Cardiac muscle cell (in vitro differentiated cells and primary cell): ENCODE measurements at places on chromosomes 4 and X.
A peak's percentile ranks its signal among the peaks of the same experiment; 100 is the strongest.

- no peak for DNase-seq
These were observed 422.5 kb downstream of the ZIC3 start for GRCh38 chrX:137988470-137988869.

DNA sequence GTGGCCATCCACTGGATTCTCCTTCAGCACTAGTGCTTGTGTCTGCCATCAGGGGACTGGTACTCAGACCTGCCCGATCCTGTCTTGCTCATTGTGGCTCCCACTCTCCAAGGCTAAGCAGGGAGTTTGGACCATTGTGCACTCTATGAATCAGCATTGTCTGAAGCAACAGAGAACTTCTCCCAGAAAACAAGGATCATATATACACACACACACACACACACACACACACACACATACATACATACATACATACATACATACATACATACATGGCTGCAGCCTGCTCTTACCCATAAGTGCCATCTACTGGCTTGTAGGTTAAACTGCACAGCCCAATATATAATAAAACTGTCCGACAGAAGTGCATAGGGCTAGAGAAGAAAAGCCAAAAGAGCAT, 345.3 kb upstream of the LCORL start:
- DNase-seq: peak; percentile 45

DNA sequence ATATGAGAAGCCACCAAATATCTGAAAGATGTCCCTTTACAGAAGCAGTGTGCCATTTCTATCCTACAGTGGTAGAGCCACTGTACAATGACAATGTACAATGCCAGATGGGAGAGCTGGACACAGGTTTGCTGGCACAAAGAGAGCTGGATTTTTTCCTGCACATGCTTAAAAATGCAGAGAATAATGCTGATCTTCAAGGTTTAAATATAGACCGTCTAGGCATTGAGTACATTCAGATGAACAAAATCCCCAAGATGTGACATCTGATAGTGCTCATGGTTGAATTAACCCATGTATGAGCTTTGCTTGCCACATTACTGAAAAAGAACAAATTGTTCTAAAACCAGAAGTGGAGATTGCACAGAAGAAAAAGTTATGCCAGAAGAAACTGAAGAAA, 11.7 kb downstream of the ADGRL3 start:
- DNase-seq: no peak

DNA sequence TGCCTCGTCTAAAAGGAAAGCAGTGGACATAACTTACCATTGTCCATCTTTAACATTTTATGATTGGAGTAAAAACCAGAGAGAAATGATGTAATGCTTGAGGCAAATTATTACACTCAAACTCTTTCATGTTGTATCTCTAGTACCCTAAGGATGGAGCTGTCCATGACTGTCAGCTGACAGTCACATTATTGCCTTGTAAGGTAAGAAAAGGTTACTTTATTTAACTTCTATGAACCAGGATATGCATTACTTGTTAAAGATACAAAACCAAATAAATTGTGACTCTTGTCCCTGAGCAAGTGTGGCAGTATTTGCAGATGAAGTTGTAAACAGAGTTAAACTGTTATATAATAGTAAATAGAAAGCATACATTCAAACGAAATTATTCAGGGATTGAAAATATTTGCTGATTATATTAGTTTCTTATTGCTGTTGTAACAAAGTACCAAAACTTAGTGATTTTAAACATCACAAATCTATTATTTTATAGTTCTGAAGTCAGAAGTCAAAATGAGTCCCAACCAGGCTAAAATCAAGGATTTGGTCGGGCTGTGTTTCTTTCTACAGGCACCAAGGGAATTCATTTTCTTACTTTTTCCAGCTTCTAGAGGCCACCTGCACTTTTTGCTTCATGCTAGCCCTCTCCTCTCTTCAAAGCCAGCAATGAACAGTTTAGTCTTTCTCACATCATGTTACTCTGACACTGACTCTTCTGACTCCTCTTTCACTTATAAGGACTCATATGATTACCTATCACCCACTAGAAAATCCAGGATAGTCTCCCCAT, 113.8 kb downstream of the CEP44 start:
- DNase-seq: no peak

GRCh38 chr4:11469650-11470437, 41.1 kb upstream of the HS3ST1 start:
- DNase-seq: no peak

DNA sequence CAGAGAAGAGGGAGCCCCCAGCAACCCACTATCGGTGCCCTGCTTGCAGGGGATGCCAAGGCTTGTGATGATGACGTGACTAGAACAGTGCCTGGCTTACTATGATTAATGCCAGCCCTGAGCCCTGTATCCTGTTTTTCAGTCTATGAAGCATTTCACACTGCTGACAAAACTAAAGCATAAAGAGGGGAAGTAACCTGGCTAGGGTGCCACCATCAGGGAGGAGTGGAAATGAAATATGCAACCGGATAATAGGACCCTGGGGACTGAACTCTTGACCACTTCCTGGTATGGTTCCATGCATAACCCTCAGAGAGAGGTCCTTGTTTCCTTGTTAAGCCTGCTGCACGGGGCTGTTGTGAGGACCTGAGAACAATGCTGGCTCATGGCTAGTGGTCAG, 50.3 kb downstream of the MED28 start:
- no peak for DNase-seq

- DNase-seq: no peak
These were observed 10.5 kb downstream of the CD99L2 start for GRCh38 chrX:150887906-150888465.

GRCh38 chr4:38166768-38167167, 206.6 kb downstream of the PTTG2 start:
- DNase-seq: no peak

- no peak for DNase-seq
These were observed 179.5 kb downstream of the GABRB1 start for GRCh38 chr4:47210828-47211227.

DNA sequence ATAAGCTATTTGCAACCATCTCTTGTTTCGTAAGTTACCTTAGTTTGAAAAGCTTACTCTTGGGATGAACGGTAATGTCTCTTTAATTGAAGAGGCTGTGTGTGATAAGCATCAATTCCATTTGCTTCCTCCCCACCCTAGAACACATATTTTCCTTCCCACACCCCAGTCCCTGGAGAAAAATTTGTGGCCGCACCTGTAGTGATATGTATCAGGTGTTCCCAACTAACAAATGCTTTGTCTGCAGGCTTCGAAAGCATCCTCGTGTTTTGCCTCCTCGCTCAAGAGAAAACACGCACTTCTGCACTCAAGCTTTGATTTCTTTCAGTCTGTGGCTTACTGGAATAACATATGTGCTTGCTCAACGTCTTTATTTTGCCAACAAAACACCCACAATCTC, 143.8 kb upstream of the OTUD4 start:
- no peak for DNase-seq

GRCh38 chr4:11805842-11806241, 377.1 kb upstream of the HS3ST1 start:
- DNase-seq: peak; percentile 23

DNA sequence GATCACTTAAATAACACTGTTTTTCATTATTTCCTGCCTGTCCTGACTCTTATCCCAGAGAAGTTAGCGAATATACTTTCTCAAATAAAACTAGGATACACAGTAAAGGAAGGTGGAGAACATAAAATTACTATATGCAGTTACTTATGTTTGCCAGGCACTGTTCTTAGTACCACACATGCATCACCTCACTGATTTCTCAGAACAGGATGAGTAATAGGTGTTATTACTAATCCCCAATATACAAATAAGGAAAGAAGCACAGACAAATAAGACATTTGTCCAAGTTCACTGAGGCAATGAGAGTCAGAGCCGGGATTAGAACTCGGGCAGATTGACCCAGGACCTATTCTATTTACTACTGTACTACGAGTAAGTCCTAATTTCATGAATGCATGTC, 91.7 kb downstream of the CORIN start:
- DNase-seq: no peak

- DNase-seq: no peak
These were observed 5.2 kb downstream of the PPAT start for GRCh38 chr4:56430203-56430602.

DNA sequence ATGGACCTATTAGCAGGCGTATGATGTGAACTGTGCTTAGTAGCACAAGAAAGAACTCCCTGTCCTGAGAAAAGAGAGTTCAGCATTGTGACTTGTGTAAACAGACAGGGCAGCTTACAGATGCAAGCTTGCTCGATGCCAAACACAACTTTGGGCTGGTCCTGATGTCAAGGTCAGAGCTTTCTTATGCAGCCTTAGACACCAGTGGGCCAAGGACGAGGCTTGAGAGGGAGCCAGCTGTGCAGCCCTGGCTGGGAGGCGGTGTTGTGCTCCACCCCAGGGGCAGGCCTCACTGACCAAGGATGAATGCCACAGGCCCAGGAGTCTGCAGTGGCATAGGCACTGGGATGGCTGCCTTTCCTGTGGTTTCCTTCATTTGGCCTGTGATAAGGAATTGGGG, 35.4 kb downstream of the JADE1 start:
- no peak for DNase-seq

DNA sequence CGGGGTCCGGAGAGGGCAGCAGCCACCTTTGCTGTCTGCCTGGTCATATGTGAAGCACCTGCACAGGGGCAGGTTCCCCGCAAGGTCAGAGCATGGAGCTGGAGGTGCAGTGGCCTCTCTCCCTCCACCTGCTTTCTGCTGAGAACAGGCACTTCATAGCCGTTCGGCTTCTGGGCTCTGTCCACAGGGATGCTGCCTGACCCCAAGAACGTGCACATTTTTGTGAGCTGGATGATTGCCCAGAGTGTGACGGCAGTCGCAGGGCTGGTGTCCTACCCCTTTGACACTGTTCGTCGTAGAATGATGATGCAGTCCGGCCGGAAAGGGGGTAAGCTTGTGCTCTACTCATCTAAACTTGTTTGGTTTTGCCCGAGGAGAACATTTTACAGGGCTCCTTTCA, 2.5 kb downstream of the SLC25A4 start:
- DNase-seq: peak; percentile 15

- no peak for DNase-seq
These were observed 302.9 kb upstream of the GATB start for GRCh38 chr4:152063621-152064240.

DNA sequence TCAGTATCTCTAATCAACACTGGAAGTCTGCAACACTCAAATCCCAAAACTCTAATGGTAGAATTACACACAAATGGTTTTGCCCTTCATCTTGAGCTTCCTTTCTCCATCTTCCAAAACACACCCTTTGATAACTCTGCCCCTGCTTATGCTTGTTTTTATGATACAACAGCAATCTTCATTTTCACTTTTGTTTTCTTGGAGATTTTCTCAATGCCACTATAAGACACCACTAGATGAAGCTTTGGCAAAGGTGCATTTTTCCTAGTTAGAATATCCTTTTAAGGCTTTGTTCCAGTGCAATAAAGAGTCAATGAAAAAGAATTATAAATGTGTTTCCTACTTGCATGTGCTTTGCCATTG, 472.4 kb upstream of the NWD2 start:
- no peak for DNase-seq

DNA sequence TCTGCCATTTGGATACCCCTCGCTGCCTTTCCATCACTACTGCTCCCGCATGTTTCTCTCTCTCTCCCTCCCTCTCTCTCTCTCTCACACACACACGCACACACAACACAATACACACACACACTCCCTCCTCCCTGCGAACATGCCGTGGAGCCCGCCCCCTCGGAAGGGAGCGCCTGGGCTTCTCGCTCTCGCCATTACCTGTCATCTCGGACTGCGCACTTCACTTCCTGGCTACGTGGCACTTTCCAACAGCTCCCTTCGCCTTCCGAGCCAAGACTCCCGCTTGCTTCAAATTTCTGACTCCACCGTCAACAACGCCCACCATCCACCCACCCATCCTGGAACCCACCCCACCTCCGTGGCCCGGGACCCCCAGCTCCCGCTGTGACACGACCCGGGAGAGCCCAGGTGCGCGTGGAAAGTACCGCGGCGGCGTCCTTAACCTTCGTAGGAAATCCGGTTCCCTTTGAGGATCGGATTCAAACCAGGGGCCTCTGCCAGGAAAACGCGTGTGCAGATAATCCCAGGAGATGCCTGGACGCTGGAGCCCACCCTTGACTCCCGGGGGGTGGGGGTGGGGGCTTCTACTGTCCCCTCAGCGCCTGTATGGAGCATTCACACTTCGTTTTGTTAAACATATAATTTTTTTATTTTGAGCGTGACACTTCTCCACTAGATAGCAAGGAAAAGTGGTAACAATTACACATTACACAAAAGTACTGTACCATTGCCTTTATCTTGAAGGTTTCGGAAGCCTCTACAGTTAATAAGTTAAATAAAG, 12.5 kb downstream of the ARX start:
- DNase-seq: no peak

DNA sequence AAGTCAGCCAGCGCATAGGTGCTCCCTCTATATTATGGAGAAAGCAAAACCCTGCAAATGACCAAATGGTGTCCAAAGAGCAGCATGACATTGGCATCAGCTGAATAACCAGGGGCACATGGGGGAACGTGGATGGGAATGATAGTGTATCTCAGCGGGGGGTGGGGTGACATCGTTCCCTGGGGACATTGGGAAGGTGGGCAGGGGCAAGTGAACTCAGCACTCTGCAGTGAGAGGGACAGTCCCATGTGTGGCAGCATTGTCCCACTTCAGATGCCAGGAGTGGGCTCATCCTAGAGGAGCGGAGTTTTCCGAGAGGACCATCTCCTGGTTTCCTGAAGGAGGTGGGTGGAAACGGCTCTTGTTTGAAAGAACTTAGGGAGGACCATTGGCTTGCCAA, 64.8 kb downstream of the NELFA start:
- DNase-seq: no peak

- peak; percentile 42 for DNase-seq
These were observed 41.8 kb downstream of the QDPR start for GRCh38 chr4:17469931-17470674.

DNA sequence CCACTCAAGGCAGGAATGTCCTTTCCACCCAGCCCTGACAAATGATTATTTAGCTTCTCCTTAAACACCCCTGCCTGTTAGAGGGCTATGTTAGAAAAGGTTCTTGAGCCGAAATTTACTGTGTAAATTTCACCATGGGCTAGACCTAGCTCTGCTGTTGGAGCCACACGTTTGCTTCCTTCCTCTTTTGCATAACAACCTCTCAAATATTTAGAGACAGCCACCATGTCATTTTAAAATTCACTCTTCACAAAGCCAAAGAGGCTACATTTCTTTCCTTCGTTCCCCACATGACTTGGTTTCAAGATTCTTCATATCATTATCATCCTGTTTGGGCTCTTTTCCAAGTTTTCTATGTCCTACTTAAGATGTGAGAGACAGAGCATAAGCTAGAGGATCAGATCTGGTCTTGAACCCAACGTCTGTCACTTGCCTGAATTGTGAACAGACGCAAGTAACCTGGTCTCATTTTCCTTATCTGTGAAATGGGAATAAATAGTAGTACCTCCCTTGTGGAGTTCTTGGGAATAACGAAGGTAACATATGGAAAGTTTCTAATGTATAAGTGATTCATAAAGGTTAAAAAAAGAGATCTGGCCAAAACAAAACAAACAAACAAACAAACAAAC, 6.7 kb downstream of the DOCK11 start:
- no peak for DNase-seq

GRCh38 chr4:70739496-70740337, 18.0 kb downstream of the RUFY3 start:
- DNase-seq: no peak

- DNase-seq: no peak
These were observed 1672.7 kb upstream of the PCDH7 start for GRCh38 chr4:29047341-29048041.
